Esophagus mucosa (tissue), 1 donor: ENCODE measurements at places on chromosomes 4 and X.
A peak's percentile ranks its signal among the peaks of the same experiment; 100 is the strongest.

DNA sequence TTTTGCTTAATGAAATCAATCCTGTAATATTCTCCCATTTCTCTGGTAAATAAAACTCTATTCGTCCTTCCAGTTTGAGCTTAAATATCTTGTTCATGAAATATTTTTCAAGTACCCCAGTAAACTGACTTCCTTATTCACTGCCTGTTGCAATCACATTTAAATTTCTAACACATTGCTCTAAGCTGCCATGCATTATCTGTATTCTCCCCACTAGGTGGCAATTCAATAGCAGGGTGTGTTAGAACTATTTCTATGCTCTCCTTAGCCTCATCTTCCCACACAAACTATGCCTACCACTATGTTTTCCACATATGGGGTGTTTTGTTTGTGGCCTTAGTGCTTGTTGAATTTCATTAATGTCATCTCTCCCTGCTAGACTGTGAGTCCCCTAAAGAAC, 377.1 kb upstream of the HS3ST1 start:
- peak; percentile 45 for ATAC-seq

GRCh38 chrX:128599632-128600031, 547.4 kb upstream of the ACTRT1 start:
- no peak for ATAC-seq

DNA sequence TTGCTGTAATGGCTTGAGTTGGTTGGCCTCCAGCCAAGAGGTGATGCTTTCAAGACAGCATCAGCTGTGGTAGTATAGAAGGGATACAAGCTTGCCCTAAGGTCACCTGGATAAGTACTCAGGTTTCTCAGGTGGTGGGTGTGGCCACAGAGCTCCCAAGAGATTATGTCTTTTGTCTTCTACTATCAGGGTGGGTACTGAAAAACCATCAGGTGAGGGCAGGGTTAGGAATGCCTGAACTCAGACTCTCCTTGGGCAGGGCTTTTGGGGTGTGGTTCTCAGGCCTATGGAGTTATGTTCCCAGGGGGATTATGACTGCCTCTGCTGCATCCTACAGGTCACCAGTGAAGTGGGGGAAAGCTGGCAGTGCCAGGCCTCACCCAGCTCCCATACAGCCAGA, 654.6 kb upstream of the GALNT7 start:
- peak; percentile 17 for ATAC-seq

DNA sequence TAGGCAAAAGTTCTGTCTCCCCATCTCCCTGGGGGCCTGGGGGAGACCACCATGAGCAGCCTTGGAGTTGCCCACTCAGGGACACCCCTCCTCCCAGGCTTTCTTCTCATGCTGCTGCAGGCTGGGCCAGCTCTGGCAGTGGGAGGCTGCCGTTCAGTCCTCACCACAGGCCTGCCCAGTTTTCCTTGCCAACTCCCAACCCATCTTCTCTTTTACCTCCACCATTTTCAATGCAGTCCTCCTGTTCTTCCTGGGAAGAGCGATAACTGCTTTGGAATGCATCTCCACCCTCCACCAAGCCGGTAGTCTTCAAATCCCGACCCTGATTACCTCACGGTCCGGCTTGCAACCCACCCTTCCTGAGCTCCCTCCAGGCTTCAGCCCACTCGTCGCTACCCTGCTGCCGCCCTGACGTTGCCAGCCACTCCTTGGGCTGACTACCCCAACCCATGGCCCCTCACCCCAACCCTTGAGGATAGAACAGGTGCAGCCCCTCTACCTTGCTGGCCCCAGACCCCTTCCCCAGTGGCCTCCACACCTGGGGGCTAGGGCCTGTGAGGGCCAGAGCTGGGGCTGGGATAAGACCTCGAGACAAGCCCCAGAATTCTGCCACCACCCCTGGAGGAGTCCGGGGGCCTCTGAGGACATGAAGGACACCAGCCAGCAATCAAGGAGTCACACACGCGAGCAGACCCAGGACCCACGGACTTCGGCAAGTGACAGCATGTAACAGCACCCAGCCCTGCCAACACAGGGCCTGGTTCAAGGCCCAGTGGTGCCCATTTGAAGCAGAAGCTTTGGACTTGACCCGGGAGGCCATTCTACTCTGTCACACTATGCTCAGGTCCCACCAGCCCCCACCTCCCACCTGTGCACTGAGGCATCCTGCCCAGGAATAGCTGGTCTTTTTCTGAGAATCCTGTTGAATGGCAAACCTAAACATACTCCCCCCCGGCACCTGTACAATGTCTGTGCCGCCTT, 9.2 kb downstream of the WDR1 start:
- peak; percentile 2 for ATAC-seq

GRCh38 chrX:42129022-42129940, 205.9 kb upstream of the CASK start:
- ATAC-seq: no peak

GRCh38 chr4:122705009-122705408, 27.5 kb upstream of the BBS12 start:
- ATAC-seq: no peak

DNA sequence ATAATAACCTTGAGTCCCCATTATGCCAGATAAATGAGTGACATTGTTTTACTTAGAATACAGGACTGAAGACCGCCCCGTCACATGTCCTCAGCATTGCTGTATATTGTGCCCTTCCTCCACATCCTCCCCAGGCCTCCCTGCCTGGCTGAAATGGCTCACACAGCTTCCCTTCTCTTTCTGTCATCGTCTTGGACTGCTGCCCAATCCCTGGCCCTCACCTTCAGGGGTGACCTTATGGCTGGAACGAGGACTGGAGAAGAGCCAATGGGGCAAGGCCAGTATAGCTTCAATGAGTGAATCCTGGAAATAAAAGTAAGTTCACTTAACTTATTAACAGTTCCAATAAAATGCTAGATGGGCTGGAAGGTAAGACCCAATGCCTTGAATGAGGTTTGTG, 2.7 kb downstream of the KCNE5 start:
- ATAC-seq: no peak

DNA sequence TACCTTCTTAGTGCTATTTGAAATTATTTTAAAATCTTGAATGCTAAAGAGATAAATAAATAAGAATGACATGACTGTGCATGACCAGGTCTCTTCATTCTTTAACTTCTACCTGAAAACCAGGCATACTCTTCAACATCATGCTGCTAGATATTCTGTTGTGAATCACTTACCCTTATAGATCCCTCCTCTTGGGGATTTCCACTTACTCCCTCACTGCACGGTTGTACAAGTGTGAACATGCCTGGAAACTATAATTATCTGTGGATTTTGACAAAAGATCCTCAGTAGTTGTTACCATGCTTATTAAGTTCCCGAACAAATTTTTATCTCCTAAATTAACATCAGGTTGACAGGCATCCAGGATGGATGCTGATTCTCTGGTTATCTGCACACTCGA, 54.3 kb downstream of the ADGRL3 start:
- peak; percentile 58 for ATAC-seq

- peak; percentile 54 for ATAC-seq
Measured at GRCh38 chrX:71541210-71542022, 8.5 kb downstream of the OGT start.

DNA sequence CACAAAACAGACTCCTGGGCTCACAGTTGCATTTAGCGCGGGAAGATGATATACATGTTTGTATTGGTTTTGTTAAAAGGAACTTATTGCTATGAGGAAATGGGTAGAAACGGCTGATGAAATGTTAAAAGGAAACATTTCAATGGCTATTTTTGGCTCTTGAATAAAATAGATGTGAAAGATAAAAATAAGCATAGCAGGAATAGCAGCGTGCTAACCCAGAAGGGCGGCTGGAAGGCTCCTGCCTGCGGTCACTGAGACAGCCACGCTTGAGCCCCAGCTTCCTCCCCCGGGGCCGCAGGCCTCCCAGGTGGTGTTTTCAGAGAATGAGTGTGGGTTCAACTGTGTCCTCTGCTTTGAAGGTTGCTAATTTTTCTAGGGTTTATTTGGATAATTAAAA, 35.0 kb upstream of the CLCN4 start:
- no peak for ATAC-seq

DNA sequence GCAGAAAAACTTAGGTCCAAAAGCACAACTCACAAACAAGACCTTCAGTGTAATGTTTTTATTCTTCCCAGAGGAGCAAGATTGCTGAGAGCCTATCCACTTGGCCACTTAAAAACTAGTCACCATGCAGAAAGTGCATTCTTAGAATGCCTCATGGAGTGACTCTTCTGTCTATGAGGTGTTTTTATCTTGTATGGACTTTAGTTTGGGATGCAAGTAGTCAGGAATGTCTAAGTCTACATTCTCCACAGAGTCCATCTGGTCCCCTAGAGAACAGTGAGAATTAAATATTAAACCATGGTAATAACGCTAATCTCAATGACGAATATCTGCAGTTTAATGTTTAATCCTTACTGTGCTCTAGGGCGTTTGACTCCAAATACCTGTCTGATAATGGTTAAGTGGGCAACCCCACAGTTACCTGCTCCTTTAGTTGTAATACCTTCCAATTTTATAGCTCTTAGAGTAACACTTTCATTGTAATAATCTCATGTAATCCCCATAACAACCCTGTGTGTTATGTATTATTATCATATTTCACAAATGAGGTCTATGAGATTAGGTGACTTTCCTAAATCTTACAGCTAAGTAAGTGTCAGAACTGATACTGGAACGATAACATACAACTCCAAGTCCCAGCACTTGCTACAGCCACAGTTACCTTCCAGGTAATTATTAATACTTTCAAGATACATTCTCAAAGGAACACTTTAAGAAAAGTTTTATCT, 235.6 kb upstream of the JADE1 start:
- no peak for ATAC-seq

DNA sequence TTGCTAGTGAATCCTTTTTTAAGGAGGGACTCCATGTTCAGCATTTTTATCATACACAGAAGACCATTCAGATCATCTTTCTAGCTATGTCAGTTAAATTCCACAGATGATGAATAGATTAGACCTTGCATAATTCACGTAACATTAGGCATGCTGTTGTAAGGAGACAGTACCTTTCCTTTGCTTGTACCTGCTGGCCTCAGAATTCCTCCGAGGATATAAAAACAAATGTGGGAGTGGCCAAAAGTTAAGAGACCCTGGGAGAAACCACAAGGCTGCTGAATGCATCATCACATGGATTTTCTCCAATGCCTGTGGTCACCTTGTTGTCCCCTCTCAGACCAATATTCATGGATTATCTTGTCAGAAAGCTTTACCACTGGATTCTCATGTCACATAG, 201.4 kb downstream of the MAGEB17 start:
- ATAC-seq: no peak

GRCh38 chr4:48315728-48316630, 25.4 kb upstream of the SLAIN2 start:
- ATAC-seq: no peak

DNA sequence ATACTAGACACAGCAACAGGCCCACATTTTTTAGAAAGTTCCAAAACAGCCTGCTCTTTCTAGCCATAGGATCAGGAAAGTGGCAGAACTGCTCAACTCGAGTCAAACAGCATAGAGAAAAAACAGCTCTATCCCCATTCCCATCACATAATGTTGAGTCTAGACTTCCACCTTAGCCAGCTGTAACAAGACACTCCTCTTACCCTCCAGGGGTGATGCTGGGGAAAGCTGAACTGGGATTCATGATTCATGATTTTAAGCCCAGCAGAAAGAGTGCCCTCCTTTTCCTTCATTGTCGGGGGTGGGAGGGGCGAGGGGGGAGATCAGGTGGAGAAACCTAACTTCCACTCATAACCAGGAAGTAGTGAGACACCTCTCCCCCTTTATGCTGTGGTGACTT, 86.1 kb downstream of the CENPC start:
- ATAC-seq: no peak

- no peak for ATAC-seq
Measured at GRCh38 chrX:47059142-47059874, 18.9 kb upstream of the RGN start.

GRCh38 chr4:169167957-169168858, 102.5 kb downstream of the SH3RF1 start:
- ATAC-seq: no peak

- peak; percentile 42 for ATAC-seq
Measured at GRCh38 chrX:57951666-57952319, 41.5 kb upstream of the ZXDA start.

DNA sequence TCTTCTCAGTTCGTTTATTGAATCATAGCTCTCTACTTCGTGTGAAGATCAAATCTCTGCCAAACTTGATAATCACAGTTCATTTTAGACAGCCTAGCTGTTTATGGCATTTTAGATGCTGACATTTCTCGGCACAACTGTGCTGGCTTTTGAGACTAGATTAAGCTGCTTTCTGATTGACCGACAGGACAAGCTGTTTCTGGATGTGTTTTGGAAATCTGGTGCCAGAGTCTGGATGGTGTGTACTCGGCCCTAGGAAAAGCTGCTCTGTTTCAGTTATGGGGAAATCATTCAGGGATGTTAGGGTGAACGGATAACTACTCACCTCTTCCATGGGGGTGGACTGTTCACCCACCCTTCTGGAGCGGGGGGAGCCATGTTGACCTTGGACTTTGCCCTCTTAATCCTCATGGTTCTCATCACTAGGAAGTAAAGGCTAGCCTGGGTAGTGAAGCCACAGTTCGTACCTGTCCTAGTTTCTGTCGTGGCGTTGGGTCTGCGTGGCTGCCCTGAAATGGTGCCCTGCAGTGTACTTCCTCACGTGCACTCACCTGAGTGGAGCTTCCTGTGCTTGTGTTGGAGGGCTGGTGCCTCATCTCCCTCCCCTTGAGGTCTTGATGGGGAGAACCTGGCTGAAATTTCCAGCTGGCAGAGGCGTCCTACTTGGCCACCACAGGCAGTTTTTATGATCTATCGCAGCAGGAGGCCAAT, 13.7 kb upstream of the WDR1 start:
- ATAC-seq: no peak

DNA sequence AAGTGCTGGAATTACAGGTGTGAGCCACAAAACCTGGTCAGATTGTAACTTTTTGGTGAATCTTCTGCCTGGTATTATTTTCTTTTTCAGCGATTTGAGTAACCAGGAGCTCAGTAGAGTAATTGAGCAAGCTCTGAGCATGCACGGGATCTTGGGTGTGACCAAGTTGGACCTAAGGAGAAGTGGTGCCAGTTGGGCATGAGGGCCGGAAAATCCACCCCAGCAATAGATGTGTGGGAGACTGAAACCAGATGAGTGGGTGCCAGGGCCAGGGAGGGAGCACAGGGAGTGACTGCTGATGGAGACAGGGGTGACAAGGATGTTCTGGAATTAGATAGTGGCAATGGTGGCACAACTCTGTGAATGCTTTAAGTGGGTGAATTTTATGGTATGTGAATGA, 3.7 kb upstream of the CCNQ start:
- no peak for ATAC-seq

DNA sequence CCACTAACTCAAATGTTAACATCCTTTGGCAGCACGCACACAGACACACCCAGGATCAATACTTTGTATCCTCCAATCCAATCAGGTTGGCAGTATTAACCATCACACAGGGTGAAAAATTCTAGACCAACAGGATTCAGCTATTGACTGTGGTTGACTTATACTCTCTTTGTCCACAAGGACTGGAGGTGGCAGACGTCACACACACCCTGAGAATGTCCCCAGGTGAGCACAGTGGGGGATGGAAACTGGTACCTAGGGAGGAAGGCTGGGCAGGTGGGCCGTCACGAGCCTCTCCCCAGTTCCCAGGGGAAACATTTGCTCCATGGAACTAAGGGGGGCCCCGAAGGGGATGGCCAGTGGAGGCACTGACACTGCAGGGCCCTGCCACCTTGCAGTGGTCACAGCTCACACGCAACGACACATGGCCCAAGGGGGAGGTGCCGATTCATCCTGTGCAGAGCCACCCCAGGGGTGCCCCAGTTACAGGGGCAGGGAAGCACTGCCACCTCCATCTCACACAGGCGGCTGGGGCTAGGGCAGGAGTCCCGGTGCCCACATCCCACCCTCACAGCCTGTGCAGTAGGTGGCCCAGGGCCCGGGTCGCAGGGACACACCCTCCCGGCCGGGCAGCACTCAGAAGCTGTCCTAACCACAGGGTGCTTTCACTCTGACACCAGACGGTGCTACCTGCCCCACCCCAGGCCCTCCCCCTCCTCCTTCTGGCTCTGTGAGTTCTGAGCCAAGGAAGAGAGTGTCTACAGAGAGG, 17.4 kb downstream of the ZFYVE28 start:
- ATAC-seq: no peak
